ENCODE measurements at places on chromosomes 4 and X. TPM values are rescaled to one million over a fixed set of nuclear protein-coding genes. Genes with fewer than 3 reads are reported as not detected.

DNA sequence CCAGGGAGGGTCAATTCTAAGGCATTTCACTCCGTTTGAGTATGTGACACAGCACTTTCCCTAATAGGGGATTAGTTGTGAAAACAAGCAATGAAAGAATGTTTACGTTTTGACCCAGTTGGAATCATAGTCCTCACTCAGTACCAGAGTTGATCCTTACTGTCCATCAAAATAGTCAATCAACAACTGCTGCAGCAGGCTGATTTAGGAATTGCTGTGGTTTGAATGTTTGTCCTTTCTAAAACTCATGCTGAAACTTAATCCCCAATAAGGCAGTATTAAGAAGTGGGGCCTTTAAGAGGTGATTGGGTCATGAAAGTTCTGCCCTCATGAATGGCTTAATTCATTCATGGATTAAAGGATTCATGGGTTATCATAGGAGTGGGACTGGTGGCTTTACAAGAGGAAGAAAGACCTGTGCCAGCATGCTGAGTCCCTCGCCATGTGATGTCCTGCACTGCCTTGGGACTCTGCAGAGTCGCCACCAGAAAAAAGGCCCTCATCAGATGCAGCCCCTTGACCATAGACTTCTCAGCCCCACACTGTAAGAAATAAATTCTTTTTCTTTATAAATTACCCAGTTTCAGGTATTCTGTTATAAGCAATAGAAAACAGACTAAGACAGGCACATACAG is 3.1 kb upstream of the FBXL5 start:
- no peak overlapping the region for H3K4me3 ChIP-seq
- no peaks in the 10 kb centered on the region for H3K27me3 ChIP-seq
- no peak for DNase-seq
- peaks cover 5% of the 10 kb centered on the region for H3K4me1 ChIP-seq

DNA sequence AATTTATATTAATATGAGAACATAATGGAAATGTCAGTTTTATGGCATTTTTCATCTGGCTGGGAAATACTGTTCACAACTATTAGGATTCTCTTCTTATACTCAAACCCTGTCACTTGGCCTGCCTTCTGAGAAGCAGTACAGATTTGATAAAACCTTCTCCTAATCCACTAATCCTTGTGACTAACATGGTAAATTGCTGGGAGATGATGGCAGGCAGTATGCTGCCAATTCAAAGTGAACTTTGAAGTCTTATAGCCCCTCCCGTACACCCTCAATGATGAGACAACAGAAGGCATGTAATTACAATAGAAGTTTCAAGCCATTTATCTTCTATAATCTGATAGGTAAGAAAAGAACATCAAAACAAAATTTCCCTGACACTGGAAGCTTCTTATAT is 36.9 kb downstream of the PAQR3 start:
- no peaks in the 10 kb centered on the region for H3K36me3 ChIP-seq
- no peaks in the 10 kb centered on the region for H3K27me3 ChIP-seq
- H3K4me3 ChIP-seq = no peak overlapping the region

GRCh38 chrX:42837747-42838146 is 59.8 kb upstream of the PPP1R2C start:
- no peak overlapping the region for H3K4me3 ChIP-seq
- no peak overlapping the region for H3K27ac ChIP-seq
- H3K27me3 ChIP-seq = no peaks in the 10 kb centered on the region
- H3K36me3 ChIP-seq = no peaks in the 10 kb centered on the region
- H3K4me1 ChIP-seq = no peaks in the 10 kb centered on the region

- no peak overlapping the region for H3K27ac ChIP-seq
- peaks cover 11% of the 10 kb centered on the region for H3K4me1 ChIP-seq
- no peak for DNase-seq
- no peaks in the 10 kb centered on the region for H3K36me3 ChIP-seq
Observed at GRCh38 chr4:152588869-152589268, 53.0 kb upstream of the FBXW7 start.

GRCh38 chrX:53324803-53325202 is 43.4 kb upstream of the IQSEC2 start:
- DNase-seq = no peak
- no peak overlapping the region for H3K27ac ChIP-seq
- peaks cover 11% of the 10 kb centered on the region for H3K27me3 ChIP-seq
- H3K36me3 ChIP-seq = no peaks in the 10 kb centered on the region
- H3K4me3 ChIP-seq = no peak overlapping the region

DNA sequence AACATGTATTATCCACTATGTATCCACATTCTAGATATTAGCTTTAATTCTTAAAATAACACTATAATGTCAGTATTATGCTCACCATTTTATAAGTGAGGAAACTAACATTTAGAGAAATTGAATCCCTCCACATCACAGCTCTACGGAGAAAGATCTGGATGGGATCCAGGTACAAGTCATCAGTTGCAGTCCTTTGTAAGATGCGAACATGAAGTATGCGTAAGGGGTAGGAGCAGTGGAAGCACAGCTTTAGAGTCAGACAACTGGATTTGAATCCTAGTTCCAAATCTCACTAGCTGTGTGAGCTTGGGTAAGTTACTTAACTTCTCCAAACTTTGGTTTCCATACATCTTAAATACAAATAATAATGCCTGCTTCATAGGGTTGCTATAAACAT is 162.5 kb downstream of the ATP10D start:
- peaks cover 12% of the 10 kb centered on the region for H3K4me1 ChIP-seq
- DNase-seq = no peak
- H3K36me3 ChIP-seq = no peaks in the 10 kb centered on the region
- H3K27ac ChIP-seq = peak overlapping the region; percentile 11
- no peak overlapping the region for H3K4me3 ChIP-seq
- no peaks in the 10 kb centered on the region for H3K27me3 ChIP-seq

The SLC6A14 gene
- not detected for total RNA-seq

GRCh38 chr4:111454961-111455360 is 690.3 kb upstream of the FAM241A start:
- H3K4me3 ChIP-seq = no peak overlapping the region
- no peak overlapping the region for H3K27ac ChIP-seq
- H3K4me1 ChIP-seq = no peaks in the 10 kb centered on the region

DNA sequence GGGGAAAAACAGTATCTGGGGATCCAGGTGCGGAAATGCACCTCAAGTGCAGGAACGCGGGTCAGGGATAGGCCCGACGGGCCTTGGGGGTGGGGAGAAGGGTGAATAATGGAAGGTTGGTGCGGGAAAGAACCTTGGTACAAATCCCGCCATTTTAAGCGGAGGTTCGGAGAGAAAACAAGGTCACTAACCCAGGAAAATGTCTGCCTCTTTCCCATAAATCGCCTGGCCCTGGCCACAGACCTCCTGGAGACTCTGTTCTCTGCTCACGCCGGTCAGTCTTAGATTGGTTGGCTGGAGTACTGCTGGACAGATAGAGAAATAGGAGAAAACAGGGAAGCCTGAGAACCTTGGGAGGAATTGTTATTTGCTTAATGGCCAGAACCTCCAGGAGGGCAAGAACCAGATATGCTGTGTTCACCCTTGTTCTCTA is 897 bp upstream of the FBXL5 start:
- H3K4me1 ChIP-seq = peaks cover 40% of the 10 kb centered on the region
- peak overlapping the region; percentile 64 for H3K4me3 ChIP-seq
- no peak for DNase-seq
- peak overlapping the region; percentile 95 for H3K27ac ChIP-seq
- no peaks in the 10 kb centered on the region for H3K36me3 ChIP-seq

DNA sequence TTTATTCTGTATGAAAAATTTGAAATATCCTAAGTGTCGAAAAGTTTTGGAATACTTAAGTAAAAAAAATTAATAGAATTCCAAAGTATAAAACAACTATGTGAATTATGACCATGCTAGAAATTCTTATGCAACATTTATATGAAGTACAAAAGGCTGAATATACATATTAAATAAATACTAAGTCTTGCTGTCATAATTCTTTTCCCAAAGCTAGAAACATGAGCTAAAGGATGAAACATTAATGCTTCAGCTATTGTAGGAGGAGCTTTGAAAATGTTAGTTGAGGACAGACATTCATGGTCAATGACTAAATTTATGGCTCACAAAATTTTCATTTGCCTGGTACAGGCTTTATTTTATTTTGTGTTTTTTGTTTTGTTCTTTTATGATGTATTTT is 207.3 kb downstream of the GABRB1 start:
- no peaks in the 10 kb centered on the region for H3K4me1 ChIP-seq
- no peak for DNase-seq
- no peak overlapping the region for H3K4me3 ChIP-seq
- H3K27ac ChIP-seq = no peak overlapping the region

- no peaks in the 10 kb centered on the region for H3K36me3 ChIP-seq
- no peak overlapping the region for H3K27ac ChIP-seq
Observed at GRCh38 chr4:126591583-126591982, 1041.2 kb upstream of the INTU start.

- DNase-seq = no peak
- H3K36me3 ChIP-seq = no peaks in the 10 kb centered on the region
- no peak overlapping the region for H3K27ac ChIP-seq
Observed at GRCh38 chr4:151624626-151625565, 135.9 kb downstream of the GATB start.

DNA sequence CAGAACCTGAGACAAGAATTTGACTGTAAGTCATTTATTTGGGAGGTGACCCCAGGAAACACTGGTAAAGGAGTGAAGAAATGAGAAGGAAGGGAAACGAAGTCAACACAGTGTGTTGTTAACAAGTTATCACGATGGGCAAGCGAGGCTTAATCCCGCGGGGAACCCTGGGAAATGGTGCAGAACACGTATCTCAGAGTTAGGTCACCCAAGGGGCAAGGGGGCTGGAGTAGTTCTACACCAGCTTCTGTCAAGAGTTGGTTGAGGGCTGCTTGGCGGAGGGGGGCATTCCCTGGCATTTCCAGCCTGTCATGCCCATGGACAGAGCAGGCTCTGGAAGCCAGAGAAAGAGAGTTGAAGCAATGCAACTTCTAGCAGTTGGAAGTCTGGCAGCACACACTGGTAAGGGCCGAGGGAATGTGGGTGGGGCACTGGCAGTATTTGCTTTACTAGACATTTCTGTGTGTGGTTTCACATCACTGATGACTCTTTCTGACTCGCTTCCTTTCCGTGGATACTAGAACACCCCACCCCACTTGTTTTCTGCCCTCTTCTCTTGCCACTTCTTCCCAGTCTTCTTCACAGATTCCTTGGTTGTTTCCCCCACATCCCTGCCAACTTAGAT is 52.2 kb upstream of the ADGRG2 start:
- H3K27me3 ChIP-seq = peaks cover 1% of the 10 kb centered on the region
- peak; percentile 9 for DNase-seq
- no peaks in the 10 kb centered on the region for H3K4me1 ChIP-seq
- H3K27ac ChIP-seq = no peak overlapping the region

DNA sequence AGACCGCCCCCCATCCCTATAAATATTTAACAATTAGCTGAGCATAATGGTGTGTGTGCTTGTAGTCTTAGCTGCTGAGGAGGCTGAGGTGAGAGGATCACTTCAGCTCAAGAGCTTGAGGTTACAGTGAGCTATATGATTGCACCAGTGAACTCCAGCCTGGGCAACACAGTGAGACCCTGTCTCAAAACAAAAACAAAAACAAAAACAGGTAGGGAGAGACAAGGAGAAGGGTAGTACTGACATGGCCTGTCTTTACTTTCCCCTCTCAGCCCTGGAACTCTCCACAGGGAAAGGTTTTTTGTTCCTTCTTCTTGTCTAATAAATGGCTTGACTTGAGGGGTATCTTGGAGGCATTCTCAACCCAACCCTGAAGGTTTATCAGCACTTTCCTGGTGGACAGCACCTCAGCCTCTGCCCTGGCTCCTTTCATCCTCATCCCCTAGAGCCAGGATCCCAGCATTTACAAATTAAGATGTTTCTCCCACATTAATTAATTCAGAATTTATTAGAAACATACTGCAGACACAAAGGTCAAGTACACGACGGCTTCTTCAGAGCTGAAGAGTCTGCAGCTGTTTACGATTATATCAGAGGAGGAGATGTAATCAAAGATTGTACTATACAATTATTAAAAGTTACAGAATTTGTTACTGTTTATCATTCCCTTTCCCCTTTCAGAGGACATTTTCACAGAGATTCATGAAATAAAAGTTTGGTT is 131.8 kb downstream of the AFF1 start:
- H3K27me3 ChIP-seq = no peaks in the 10 kb centered on the region
- H3K36me3 ChIP-seq = no peaks in the 10 kb centered on the region
- H3K4me1 ChIP-seq = peaks cover 55% of the 10 kb centered on the region
- no peak for DNase-seq

The AFF2 gene
- total RNA-seq = 0.17 TPM

The GPR34 gene
- total RNA-seq = 4.1 TPM

DNA sequence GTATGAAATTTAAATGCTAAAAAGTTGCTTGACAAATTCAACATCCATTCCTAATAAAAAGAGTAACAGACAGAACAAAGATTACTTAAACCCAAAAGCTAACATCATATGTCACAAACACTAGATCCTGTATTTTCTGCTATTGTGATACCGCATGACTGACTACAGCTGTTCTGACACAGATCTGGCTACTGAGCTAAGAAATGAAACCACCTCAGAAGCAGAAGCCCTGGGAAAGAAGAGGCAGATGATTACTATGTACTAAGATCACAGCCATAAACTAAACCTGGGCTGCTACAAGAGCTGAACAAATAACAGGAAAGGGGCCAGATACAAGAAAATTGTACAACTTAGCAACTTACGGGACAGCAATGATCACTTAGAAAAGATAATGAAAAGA is 9.4 kb downstream of the LETM1 start:
- no peak overlapping the region for H3K27ac ChIP-seq
- H3K4me1 ChIP-seq = peaks cover 9% of the 10 kb centered on the region
- no peak overlapping the region for H3K4me3 ChIP-seq
- no peak for DNase-seq
- peaks cover 65% of the 10 kb centered on the region for H3K36me3 ChIP-seq

The TRIM60 gene
- not detected for total RNA-seq

DNA sequence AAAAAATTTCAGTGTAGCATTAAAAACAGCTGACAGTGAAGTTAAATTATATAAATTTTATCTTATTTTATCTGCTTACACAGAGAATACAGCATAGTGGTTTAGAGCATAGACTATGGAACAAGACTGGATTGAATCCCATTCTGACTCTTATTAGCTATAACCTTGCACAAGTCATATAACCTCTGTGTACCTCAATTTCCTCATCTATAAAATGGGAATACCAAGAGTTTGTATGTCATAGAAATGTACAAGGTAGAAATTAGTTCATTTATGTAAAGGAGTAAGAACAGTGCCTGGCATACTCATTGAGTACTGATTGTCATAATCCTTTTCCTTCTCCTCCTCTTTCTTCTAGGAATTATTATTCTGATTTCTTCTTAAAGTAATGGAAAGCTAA is 25.7 kb downstream of the FAM13A start:
- no peaks in the 10 kb centered on the region for H3K36me3 ChIP-seq
- no peaks in the 10 kb centered on the region for H3K4me1 ChIP-seq
- H3K27me3 ChIP-seq = no peaks in the 10 kb centered on the region

DNA sequence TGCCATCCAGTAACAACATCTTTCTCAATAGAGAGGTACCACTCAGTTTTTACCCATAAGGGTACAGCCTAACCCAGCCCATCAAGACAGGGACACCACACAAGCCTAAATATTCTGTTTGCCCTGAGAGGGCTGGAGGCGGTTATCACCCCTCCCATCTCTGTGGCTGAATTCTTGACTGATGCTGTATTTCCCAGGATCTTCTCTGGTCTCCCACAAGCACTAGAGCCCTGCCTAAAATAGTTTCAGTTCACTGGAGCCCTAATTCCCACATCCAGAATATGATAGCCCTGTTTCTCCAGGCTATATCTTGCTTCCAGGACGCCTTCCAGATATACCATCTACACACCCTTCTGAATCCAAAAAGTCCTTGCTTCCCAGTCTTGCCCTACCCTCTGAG is 91.6 kb upstream of the NMU start:
- no peaks in the 10 kb centered on the region for H3K4me1 ChIP-seq
- H3K27ac ChIP-seq = no peak overlapping the region
- peaks cover 10% of the 10 kb centered on the region for H3K27me3 ChIP-seq
- no peaks in the 10 kb centered on the region for H3K36me3 ChIP-seq
- H3K4me3 ChIP-seq = no peak overlapping the region
- no peak for DNase-seq

Measured in heart right ventricle (tissue), 16 donors.